ENCODE measurements at places on chromosomes 16 and 17.

GRCh38 chr17:77322514-77323412 is 182.0 kb downstream of the SEC14L1 start:
- no peak for DNase-seq

GRCh38 chr17:49369089-49369488 is 7.0 kb upstream of the ZNF652 start:
- DNase-seq: no peak

DNA sequence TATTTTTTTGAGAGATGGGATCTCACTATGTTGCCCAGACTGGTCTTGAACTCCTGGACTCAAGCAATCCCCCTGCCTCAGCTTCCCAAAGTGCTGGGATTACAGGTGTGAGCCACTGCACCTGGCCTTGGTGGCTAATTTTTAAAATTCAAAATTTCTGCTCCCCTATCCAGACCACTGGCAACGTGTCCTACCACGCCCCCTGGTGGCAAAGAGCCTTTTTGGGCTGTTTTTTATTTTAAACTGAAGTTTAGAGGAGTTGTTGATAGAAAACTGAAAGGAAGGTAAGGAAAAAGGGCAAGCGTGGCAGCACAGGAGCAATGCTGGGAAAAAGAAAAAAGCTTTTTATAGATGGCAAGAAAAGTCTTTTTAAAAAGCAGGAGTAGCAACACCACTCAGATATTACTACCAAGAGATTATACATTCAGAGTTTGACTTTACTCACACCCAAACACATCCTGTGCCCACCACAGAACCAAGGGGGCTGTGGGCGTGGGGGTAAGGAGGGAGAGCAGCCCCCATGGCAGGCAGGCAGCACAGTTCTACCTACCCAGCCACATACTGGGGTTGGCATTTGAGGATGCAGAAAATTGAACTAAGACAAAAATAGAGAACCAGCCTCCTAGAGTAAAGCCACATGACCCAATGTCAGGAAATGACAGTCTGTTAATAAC is 4.2 kb upstream of the MXRA7 start:
- no peak for DNase-seq

GRCh38 chr17:70268383-70268782 is 99.1 kb downstream of the KCNJ2 start:
- DNase-seq: no peak

- DNase-seq: no peak
Measured at GRCh38 chr17:13522749-13523148, 79.0 kb downstream of the HS3ST3A1 start.

DNA sequence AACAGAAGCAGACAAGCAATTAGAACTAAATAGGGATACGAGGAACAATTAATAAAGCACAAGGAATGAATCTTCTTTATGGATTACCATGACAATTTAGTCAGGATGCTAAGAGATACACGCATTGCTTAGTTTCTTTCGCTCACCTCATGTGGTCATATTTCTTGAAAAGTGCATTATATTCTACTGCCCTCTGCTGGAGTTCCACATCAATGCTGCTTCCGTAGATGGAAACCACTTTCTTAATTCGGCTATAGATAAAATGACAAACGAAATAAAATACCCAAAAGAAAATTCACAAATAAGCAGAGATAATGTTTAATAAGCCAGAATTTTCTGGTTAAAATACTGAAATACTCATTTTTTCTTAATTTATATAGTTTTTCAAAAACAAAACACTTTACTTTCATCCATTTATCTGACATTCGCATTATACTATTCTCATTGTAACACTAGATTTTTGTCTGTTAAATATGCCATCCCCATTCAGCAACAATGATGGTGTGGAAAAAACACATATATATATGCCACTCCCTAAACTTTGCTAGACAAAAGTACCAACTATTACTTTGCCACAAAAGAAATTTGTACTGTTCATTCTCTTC is 22.0 kb upstream of the PHLPP2 start:
- no peak for DNase-seq

- DNase-seq: no peak
Measured at GRCh38 chr16:85454171-85454872, 158.8 kb upstream of the GSE1 start.

All from NCI-H1048 (cell line).